Stromal cell of bone marrow (primary cell): ENCODE measurements at places on chromosomes 6 and 20.

DNA sequence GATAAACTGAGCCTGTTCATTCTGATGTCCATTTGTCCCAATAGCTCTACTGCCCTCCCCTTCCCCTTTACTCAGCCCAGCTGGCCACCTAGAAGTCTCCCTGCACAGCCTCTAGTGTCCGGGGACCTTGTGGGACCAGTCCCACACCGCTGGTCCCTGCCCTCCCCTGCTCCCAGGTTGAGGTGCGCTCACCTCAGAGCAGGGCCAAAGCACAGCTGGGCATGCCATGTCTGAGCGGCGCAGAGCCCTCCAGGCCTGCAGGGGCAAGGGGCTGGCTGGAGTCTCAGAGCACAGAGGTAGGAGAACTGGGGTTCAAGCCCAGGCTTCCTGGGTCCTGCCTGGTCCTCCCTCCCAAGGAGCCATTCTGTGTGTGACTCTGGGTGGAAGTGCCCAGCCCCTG lies 24.7 kb upstream of the FANCE start:
- DNase-seq = no peak

- no peak for DNase-seq
Measured at GRCh38 chr6:46352541-46353268, 138.5 kb downstream of the RCAN2 start.

DNA sequence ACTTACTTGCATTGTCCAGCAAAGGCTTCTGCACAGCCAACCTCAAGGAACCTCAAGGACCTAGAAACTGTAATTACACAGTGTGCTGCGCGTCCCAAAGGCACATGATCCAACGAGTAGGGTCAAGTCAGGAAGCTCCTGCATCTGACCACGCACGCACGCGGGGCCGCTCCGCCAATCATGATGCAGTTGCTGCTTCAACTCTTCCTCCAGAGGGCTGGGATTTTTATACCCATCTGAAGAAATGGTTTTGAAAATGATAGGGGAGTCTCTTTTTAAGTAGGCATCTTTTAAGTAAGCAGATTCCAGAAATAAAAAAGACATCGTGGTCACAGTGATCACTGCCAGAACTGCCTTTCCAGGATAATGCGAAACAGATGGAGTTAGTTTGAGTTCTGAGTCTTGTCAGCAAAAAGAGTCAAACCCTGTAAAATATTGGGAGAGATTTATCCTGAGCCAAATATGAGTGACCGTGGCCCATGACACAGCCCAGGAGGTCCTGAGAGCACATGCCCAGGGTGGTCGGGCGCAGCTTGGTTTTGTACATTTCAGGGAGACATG lies 34.0 kb downstream of the KIF25 start:
- DNase-seq = peak; percentile 70

- no peak for DNase-seq
Measured at GRCh38 chr20:40016392-40016791, 672.6 kb downstream of the MAFB start.

DNA sequence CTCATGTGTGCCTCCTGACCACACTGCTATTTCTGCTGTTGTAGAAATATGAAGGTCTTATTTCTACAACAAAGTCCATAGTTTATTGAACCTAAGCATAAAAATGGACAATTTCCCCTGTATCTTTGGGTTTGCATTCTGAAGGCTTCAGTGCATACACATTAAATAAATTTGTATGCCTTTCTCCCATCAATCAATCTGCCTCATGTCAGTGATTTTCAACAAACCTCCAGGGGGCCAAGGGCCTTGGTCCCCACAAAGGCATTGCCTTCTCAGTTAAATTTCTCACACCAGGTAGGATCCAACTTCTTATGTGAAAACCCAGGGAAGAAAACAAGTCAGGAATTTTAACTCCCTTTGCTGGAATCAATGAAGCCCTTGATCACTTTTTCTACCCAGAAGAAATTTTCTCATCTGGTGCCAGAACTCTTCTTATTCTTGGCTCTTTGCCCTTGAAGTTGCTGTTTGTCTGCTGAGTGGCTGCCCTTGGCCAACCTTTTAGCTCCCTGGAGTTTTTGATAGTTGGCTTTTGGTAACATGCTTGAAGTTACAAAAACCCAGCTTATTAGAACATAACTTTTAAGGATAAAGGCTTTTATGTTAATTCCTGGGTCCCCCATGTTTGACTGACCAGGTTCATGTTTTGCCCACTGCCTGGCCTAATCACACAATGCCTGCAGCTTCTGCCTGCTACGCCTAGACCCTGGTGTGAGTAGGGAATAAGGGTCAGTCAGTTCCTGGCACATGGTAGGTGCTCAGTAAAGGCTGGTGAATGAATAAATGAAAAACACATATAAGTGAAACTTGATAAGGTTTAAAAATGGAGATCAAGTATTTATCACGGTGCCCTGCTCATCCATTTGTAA lies 37.0 kb downstream of the SHLD1 start:
- peak; percentile 72 for DNase-seq

DNA sequence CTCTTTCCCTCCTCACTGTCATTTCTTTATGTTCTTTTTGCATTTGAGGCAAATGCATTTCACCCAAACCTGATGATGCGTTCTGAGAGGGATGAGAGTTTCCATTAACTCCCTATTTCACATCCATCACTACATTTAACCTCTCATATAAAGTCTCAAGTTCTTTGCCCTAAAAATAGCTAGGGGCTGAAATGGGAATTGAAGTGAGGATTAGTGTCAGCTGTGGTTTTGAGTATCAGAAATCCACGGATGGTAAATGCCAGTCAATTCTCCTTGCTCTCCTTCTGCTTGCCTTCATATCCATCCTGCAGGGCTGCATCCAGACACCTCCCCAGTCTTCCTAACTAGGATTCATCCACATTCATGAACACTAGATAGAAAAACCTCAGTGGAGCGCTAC lies 10.0 kb upstream of the DTNBP1 start:
- no peak for DNase-seq

DNA sequence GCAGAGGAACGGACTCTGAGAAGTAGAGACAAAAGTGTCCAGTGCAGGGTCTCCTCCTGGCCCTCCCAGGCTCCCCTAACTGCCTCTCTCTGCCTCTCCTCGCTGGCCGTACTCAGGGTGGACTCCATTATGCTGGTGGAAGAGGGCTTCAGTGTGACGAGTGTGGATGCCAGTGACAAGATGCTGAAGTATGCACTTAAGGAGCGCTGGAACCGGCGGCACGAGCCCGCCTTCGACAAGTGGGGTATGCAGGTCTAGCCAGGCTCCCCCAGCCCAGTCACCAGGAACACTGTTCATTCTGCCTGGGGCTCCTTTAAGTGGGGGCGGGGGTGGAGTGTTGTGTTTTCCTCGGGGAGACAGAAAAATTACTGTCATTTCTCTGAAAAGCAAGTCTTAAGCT lies 1.5 kb downstream of the GNMT start:
- DNase-seq = no peak

DNA sequence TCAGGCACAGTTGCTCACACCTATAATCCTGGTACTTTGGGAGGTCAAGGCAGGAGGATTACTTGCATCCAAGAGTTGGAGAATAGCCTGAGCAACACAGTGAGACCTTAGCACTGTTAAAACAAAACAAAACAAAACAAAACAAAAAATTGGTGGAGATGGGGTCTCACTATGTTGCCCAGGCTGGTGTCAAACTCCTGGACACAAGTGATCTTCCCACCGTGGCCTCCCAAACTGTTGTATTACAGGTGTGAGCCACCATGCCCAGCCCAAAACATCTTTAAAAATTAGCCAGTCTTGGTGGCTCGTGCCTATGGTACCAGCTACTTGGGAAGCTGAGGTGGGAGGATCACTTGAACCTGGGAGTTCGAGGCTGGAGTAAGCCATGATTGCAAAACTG lies 120.2 kb downstream of the GMDS start:
- no peak for DNase-seq

DNA sequence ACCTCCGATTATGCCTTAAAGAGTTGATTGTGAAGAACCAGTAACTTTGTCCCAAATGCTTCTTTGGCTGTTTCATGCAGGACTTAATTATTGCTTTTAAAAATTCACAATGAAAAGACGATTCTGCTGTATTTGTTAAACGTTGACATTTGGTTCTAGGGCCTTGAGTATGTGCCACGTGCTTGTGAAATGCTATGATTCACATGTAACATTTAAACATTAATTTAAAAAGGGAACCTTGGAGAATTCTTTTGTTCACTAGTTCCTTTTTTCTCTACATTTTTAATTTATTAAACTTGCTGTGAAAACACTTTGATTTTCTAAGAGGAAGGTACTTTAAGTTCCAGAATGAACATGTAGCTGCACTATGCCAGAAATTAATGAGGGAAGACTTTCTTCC lies 9.5 kb downstream of the GZF1 start:
- no peak for DNase-seq

GRCh38 chr6:169955731-169956437 lies 204.5 kb downstream of the ERMARD start:
- DNase-seq = no peak
